Breast epithelium (tissue), 4 donors: ENCODE measurements at places on chromosomes 12 and 14. TPM values are rescaled to one million over a fixed set of nuclear protein-coding genes. Genes with fewer than 3 reads are reported as not detected.

CD9 gene
- total RNA-seq: 243 TPM

LYZ gene
- total RNA-seq: 99.9 TPM

GRCh38 chr12:3587402-3588013 lies 96.5 kb downstream of the PRMT8 start:
- no peak overlapping the region for H3K27ac ChIP-seq
- no peak overlapping the region for H3K4me3 ChIP-seq
- H3K27me3 ChIP-seq: no peaks in the 10 kb centered on the region

G2E3 gene
- total RNA-seq: 12.5 TPM

DNA sequence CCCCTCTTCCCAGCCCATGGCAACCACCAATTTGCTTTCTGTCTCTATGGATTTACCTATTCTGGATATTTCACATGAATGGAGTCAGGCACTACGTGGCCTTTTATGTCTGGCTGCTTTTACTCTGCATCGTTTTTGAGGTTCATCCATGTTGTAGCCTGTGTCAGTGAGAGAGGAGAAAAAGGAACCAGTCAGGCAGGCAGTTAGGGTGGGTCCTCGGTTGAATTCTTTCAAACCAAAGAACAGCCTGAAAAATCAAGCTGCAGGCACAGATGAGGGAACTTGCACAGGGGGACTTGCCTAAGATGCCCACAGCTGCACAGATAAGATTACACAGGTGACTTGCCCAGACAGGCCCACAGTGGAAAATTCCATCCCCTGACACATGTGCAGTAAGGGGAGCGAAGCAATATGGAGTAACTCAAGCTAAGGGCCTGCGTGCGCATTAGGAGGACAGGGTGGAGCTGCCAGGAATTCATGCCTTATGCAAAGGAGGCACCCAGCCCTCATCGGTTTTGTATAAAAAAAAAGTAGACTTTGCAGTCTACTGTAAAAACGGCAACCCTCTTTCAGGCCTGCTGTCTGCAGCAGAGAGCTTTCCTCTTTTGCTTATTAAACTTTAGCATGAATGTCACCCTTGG lies 152.4 kb upstream of the RFLNA start:
- H3K36me3 ChIP-seq: no peaks in the 10 kb centered on the region
- H3K27ac ChIP-seq: no peak overlapping the region

GRCh38 chr12:6925239-6925539 lies 2.6 kb upstream of the ATN1 start:
- H3K27ac ChIP-seq: peak overlapping the region; percentile 99
- no peaks in the 10 kb centered on the region for H3K27me3 ChIP-seq
- no peak overlapping the region for H3K4me3 ChIP-seq
- H3K4me1 ChIP-seq: peaks cover 11% of the 10 kb centered on the region

CLEC9A gene
- not detected for total RNA-seq

PSMD9 gene
- 65.3 TPM for total RNA-seq

DNA sequence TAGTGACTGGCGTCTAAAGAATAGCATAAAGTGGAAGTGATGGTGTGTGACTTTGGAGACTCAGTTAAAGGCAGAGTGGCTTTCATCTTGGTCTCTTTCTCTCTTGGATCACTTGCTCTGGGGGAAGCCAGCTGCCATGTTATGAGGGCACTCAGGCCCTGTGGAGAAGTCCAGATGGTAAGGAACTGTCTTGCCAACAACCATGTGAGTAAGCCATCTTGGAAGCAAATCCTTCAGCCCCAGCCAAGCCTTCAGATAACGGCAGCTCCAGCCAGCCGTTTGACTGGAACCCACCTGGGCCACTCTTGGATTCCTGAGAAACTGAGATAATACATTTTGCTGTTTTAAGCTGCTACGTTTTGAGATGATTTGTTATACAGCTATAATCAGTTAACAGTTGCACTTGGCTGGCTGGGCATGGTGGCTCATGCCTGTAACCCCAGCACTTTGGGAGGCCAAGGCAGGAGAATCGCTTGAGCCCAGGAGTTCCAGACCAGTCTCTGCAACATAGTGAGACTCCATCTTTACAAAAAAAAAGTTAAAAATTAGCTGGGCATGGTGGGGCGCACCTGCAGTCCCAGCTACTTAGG lies 7.7 kb upstream of the LRRC23 start:
- no peaks in the 10 kb centered on the region for H3K36me3 ChIP-seq
- no peak overlapping the region for H3K4me3 ChIP-seq
- H3K4me1 ChIP-seq: no peaks in the 10 kb centered on the region
- no peak overlapping the region for H3K27ac ChIP-seq

PLEKHG3 gene
- 31.5 TPM for total RNA-seq

EXOC5 gene
- 53.4 TPM for total RNA-seq

GUCY2C gene
- total RNA-seq: not detected

GRCh38 chr12:107655281-107656065 lies 30.1 kb upstream of the PWP1 start:
- H3K27me3 ChIP-seq: no peaks in the 10 kb centered on the region
- DNase-seq: no peak
- no peaks in the 10 kb centered on the region for H3K36me3 ChIP-seq
- no peaks in the 10 kb centered on the region for H3K4me1 ChIP-seq
- H3K4me3 ChIP-seq: no peak overlapping the region

TAS2R10 gene
- total RNA-seq: 1.3 TPM

DNA sequence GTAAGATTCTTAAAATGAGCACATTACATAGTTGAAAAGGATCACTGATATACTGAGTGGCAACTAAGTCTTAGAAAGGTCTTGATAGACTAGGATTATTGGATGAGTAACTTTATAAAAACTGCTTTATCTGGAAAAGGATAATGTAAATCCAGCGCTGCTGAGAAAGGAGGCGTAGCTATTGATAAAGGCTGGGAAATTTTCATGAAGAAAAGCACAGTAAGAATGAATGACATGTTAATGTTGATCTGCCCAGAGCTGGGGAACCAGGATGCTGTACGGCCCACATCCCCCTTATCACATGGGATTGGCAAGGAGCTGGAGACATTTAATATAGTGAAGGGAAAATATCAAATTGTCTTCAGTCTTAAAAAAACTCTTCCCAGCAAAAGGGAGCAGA lies 174.0 kb downstream of the APAF1 start:
- H3K27ac ChIP-seq: no peak overlapping the region
- no peak for DNase-seq
- H3K36me3 ChIP-seq: no peaks in the 10 kb centered on the region
- H3K4me3 ChIP-seq: no peak overlapping the region

GRCh38 chr12:3732901-3733300 lies 20.0 kb downstream of the CRACR2A start:
- no peaks in the 10 kb centered on the region for H3K27me3 ChIP-seq
- no peaks in the 10 kb centered on the region for H3K36me3 ChIP-seq
- H3K27ac ChIP-seq: peak overlapping the region; percentile 50
- no peak for DNase-seq

EPYC gene
- not detected for total RNA-seq

INSM2 gene
- total RNA-seq: not detected

DNA sequence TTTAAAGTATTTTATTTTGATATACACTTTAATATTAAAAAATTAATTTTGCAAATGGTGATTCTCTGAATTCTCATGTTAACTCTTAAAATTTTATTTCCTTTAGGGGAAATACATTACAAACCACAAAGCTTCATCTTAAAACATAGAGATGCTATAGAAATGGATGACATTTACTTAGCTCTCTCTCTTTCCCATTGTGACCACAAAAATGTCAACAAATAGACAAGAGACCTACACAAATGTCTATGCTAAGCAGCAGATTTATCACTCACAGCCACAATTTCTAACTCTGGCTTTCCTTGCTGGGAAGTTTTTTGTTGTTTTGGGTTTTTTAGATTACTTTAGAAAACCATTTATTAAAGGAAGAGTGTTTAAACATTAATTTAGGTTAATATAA lies 19.9 kb upstream of the PHC1 start:
- H3K4me3 ChIP-seq: no peak overlapping the region
- H3K36me3 ChIP-seq: no peaks in the 10 kb centered on the region
- no peak for DNase-seq

PPP1R36 gene
- 2.3 TPM for total RNA-seq
